ENCODE measurements at places on chromosomes 4 and X.

DNA sequence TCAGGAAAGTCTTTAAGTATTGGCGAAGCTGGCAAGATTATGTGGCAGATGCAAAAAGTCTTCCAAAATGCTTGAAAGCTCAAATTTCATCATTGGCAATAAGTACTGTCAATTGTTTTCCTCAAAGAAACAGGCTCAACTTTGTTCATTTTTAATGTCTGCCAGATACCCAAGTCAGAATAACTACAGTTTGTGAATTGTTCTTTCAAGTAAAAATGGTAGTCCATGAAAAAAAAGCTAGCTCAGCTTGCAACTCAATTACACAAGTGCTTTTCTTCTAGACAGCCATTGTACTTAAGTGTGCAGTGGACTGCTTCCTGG, 70.5 kb downstream of the AFF1 start:
- no peak for DNase-seq

- DNase-seq: no peak
Measured at GRCh38 chr4:149785696-149786431, 29.8 kb downstream of the IQCM start.

DNA sequence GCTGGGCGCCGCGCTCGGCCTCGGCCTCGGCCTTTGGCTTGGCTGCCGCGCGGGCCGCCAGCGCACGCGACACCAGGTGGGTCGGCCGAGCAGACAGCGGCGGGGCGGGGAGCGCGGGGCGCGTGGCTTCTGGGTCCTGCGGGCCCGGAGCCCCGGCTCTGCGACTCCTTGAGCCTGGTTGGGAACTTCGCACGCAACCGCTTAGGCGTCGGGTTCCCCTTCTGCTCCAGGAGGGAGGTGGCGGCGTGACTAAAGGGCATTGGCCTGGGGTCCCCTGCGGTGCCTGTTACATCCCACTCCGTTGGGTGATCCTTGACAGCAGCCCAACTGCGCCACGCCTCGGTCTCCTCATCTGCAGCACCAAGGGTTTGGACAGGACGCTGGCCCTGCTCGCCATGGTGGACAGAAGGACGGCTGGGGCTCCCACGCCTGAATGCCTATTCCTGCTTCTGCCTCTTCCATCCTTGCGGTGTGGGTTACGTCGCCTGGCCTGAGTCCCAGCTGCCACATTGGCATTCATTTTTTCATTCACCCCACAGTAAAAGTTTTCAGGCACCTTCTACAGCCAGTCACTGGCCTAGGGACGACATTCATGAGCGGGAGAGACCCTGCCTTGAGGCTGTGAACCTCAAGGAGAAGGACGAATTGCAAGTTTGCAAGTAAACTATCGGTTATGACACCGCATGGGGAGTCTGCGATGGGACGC, 631 bp downstream of the EVC start:
- DNase-seq: no peak

DNA sequence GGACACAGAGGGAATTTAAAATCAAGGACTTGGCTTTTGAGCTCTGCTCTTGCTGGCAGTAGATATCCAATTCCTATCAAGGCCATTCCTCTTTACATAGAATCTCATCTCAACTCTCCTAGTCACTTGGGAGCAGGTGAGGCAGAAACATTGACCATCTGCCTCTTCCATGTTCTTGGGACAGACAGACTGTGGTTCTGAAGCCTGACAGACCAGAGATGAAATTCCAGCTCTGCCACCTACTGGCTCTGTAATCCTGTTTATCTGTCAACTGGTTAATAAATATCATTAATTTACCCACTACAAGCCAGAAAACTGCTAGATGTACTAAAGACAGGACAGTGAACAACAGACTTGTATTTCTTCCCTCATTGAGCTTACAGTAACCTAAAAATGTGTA, 300.8 kb downstream of the ADGRL3 start:
- no peak for DNase-seq

- DNase-seq: no peak
Measured at GRCh38 chr4:37994569-37994968, 34.4 kb downstream of the PTTG2 start.

DNA sequence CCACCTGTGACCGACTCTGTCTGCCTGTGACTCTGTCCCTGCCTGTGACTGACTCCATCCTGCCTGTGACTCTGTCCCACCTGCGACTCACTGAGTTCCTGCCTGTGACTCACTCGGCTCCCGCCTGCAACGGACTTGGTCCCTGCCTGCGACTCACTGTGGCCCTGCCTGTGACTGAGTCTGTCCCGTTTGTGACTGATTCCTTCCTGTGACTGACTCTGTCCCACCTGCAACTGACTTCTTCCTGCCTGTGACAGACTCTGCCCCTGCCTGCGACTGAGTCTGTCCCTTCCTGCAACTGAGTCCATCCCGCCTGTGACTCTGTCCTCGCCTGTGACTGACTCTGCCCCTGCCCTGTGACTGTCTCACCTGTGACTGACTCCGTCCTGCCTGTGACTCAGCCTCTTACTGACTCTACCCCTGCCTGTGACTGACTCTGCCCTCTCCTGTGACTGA, 9.6 kb upstream of the UVSSA start:
- no peak for DNase-seq

DNA sequence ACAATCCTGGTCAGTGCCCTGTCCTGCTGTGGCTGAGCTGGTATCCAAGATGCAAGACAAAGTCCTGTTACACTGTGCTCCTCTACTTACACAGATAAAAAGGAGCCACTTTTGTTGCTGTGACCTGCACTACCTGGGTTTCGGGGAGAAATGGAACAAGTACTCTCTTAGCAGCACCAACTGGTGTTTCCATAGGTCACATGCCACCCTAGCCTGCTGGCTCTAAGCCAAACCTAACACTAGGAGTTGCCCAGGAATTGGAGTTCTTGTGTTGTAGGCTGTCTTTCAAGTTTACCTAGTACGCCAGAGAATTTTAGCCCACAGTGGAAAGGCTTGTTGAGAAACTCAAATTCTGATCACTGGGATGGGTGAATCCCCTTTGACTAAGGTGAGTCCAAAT, 727.4 kb downstream of the FAM133A start:
- DNase-seq: no peak
